NCI-H2081 (cell line): ENCODE measurements at places on chromosomes 5 and 9.

- DNase-seq = no peak
Measured at GRCh38 chr5:134749415-134749814, 9.2 kb upstream of the DDX46 start.

- no peak for DNase-seq
Measured at GRCh38 chr9:112559629-112560413, 73.2 kb downstream of the KIAA1958 start.

DNA sequence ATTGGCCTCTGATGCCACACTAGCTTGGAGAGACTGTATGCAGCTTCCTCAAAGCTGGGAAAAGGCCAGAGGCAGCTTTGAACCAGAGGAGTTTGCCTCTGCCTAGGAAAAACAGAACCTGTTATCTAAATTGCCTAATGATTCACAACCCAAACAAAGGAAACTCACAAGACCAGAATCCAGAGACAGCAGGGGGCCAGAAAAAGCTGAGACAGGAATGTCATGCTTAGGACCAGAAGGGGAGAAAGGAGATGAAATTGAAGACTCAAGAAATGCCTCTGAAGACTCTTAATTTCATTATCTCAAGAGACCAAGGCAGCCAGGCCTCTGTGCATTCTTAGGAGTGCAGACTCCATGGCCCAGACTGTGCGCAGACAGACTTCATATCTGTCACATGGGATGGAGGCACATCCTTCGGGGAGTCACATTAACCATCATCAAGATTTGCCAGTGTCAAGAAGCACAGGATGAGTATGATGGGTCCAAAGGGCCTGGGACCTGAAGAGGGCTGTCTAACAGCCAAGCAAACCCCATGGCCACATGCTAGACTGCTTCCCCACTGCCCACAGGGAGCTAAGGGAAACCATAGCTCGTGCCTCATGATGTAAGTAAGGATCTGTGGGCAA lies 57.3 kb downstream of the ARSB start:
- DNase-seq = no peak

GRCh38 chr5:111995701-111996100 lies 238.7 kb upstream of the NREP start:
- no peak for DNase-seq

- no peak for DNase-seq
Measured at GRCh38 chr5:177957241-177957640, 38.8 kb downstream of the PROP1 start.

- no peak for DNase-seq
Measured at GRCh38 chr5:143376911-143377813, 26.3 kb downstream of the NR3C1 start.
